ENCODE measurements at places on chromosomes 1 and 21.

DNA sequence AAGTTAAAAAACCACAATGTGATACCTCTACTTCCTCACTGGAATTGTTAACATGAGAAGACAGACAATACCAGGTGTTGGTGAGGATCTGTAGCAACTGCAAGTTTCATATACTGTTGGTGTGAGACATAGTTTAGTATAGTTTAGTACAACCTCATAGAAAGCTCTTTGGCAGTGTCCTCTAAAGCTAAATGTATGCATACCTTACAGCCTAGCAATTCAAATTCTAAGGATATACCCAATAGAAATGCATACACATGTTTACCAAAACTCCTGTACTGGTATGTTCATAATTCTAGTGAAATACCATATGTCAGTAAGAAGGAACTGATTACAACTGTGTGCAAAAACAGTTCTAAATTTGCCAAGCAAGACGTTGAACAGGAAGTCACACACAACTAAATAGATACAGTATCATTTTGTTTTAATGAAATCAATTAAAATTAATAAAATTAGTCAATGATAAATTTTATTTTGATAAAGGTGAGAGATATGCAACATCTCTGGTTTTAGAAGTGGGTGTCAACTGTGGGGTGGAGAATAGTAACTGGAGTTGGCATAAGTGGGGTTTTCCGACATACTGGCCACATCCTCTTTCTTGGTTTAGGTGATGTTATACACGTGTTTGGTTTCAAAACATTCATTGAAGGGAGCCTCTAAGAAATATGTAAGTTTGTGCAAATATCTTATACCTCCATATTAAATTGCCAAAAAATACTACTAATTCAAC is 450.7 kb downstream of the PTPRC start:
- DNase-seq, result peak; percentile 22

DNA sequence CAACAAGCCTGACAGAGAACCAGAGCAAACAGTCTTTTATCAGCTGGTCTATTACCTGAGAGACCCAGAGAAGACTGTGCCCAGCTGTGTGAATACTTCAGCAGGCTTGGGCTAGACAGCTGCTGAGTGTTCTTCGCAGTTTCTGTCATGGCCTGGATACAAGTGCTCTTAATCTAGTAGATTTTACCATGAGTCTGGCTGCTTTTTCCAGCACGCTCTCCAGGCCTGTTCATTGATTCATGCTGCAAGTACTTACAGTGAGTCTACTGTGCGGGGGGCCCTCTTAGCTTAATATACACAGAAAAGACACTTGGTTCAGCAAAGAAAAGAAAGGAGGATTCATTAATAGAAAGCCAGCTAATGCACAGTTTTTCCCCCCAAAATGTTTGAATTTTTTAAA is 48.5 kb downstream of the RGS7 start:
- DNase-seq, result no peak

- no peak for DNase-seq
These were observed 744.1 kb upstream of the CHRM3 start for GRCh38 chr1:238642231-238642630.

DNA sequence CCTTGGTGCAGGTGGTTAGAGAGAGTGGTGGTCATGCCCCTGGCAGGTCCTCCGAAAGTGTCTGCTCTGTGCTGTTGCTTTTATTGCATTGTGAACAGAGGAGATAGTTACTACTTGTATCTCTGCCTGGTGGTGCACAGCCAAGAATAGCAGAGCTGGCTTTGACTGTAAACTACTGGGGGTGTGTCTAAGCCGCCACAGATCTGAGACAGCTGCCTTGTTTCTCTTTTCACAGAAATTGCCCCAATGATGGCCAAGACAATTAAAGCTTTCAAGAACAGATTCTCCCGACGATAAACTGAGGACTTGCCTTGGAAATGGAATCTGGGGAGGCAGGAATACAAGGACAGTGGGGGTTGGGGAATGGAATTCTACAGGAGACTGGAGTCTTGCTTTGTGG is 16.0 kb downstream of the ELOA start:
- no peak for DNase-seq

- no peak for DNase-seq
These were observed 18.3 kb upstream of the LRP8 start for GRCh38 chr1:53345996-53346813.

DNA sequence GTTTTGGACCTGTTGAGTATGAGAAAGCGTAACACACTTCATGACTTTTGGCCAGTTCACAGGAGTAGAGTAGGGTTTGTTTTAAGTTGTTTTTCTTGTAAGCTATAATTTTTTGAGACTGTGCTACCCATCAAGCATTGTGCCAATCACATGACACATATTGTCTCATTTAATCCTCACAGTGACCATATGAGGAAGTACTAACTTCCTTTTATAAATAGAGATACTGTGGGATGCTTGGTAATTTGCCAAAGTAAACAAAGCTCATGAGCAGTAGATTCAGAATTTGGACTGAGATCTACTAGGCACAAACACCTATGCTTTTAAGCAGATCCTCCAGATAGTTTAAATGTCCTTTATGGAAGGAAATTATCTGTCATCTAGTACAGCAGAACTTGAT is 178.3 kb downstream of the CACNA1E start:
- DNase-seq, result no peak

- DNase-seq, result peak; percentile 58
These were observed 21.8 kb downstream of the SLC27A3 start for GRCh38 chr1:153796786-153797659.

DNA sequence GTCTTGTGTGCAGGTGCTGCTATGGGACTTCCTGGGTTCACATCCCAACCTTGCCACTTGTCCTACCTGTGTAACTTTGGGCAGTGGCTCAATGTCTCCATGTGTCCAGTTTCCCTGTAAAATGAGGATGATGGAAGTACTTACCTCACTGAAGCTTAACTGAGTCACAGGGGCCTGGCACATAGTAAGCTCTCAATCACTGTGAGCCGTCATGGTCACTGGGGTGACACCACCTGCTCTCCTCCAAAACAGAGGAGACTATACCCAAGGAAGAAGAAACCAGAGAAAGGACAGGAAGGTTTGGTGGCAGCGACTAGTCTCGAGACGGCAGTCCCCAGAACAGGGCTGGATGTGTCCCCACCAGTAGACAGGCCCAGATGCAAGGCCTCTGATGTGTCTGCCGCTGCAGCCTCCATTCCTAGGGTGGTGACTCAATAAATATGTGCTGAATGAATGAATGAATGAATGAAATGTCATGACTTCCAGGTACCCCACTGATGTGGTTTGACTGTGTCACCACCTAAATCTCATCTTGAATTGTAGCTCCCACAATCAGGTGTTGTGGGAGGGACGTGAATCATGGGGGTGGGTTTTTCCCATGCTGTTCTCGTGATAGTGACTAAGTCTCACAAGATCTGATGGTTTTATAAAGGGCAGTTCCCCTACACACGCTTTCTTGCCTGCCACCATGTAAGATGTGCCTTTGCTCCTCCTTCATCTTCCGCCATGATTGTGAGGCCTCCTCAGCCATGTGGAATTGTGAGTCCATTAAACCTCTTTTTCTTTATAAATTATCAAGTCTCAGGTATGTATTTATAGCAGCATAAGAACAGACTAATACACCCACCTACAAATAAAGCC is 13.0 kb upstream of the LRP8 start:
- no peak for DNase-seq

GRCh38 chr21:29194847-29195246 is 64.4 kb downstream of the MAP3K7CL start:
- DNase-seq, result no peak

GRCh38 chr1:26321315-26322041 is 3.7 kb downstream of the CD52 start:
- DNase-seq, result peak; percentile 99

- no peak for DNase-seq
These were observed at the start of gene APOBEC4 for GRCh38 chr1:183652547-183653461. Gene APOBEC4 (minus strand): TSS chr1:183653316. CDS start chr1:183648781, 4,535 bp downstream.

DNA sequence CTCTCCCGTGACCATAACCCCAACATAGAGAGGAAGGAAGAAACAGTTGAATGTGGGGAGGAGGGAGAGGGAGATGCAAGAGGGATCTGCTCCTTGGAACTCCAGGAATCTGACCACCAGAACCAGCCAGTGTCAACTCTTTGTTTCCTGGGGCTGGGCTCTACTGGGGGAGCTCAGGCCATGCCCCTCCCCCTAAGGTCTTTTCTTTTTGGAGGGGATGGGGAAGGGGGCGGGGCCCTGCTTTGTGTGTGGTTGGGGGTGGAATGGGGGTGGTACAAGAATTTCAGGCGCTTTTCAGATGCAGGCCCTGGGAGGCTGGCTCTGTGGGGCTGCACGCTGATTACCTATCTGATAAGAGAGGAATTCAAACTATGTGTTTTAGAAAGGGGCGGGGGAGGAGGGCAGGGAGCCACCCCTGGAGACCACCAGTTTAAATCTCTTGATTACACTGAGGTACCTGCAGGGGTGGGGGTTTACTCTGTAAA is 8.3 kb downstream of the LIN28A start:
- no peak for DNase-seq

DNA sequence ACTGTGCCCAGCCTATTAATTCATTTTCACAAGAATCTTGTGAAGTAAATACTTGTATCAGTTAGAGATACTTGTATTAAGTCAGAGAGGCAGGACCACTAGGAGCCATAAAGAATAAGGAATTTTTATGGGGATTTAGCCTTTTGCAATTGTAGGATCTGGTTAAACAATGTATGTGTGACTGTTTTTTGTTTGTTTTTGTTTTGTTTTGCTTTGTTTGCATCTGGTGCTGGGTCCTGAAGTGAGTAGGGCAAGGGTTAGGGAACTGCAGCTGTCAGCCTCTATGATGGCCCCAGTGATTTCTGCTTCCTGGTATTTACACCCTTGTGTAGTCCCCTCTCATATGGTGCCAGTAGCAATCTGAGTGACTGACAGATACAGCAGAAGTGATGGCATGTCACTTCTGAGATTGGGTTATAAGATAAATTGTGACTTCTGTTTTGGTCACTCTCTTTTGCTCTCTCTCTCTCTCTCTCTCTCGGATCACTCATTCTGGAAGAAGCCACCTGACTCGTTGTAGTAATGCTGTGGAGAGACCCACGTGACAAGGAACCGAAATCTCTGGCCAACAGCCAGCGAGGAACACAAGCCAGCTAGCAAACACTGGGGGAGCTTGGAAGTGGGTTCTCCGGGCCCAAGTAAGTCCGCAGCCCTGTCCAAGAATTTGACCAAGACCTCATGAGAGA is 96.2 kb upstream of the MARK1 start:
- no peak for DNase-seq

DNA sequence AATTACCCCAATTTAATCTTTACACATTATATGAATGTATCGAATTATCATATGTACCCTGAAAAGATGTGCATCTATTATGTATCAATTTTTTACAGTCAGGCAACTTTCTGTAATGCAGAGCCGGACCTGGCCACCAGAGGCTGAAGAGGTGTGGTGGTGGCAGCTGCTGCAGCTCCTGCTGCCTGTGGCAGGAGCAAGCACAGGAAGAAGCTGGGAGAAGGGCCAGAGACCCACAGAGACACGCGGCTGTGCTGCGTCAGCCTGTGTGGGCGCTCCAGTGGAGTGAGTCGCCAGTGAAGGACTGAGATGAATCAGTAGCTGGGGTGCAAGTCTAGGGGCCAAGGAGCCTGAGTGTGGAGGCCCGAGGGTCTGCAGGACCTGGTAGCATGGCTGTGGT is 74.3 kb upstream of the COG2 start:
- DNase-seq, result no peak

- DNase-seq, result no peak
These were observed 36.0 kb upstream of the COL6A2 start for GRCh38 chr21:46061950-46062349.

GRCh38 chr1:161020509-161021164 is at the start of gene F11R:
Gene F11R (minus strand): TSS chr1:161021152. CDS start chr1:161021073, 79 bp downstream.
- DNase-seq, result no peak

DNA sequence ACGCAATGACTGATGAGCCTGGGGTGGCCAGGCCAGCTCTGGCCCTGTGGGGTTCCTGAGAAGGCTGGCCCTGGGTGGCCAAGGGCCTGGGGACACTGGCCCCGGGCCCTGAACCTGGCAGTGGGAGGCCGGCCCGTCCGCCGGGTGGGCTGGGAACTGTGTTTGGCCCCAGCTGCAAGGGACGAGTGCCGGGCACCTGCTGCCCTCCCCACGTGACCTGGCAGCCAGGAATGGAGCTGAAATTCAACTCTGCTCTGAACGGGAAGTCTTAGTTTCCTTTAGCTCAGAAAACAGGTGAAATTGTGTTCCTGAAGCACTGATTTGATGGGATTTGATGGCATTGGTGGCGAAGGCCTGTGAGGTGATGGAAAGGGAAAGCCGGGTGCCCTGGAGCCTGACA is 8.2 kb upstream of the TTLL10 start:
- no peak for DNase-seq

- no peak for DNase-seq
These were observed 16.0 kb upstream of the STUM start for GRCh38 chr1:226532553-226532952.

DNA sequence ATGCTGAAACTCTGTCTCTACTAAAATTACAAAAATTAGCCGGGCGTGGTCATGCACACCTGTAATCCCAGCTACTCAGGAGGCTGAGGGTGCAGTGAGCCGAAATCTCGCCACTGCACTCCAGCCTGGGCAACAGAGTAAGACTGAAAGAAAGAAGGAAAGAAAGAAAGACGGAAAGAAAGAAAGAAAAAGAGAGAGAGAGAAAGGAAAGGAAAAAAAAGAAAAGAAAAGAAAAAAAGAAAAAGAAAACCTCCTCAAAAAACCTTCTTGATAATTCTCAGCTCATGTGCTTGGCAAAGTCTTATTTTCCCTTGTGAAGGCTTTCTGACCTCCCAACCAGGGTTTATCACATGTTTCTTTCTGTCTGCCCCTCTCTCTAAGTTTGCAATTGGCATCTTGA is 7.3 kb downstream of the NID1 start:
- DNase-seq, result no peak
